ENCODE measurements at places on chromosomes 2 and 18. TPM values are rescaled to one million over a fixed set of nuclear protein-coding genes. Genes with fewer than 3 reads are reported as not detected.

Gene AKAIN1
- not detected for total RNA-seq

- DNase-seq, result no peak
Observed at GRCh38 chr2:3682811-3683210, 20.6 kb upstream of the DCDC2C start.

DNA sequence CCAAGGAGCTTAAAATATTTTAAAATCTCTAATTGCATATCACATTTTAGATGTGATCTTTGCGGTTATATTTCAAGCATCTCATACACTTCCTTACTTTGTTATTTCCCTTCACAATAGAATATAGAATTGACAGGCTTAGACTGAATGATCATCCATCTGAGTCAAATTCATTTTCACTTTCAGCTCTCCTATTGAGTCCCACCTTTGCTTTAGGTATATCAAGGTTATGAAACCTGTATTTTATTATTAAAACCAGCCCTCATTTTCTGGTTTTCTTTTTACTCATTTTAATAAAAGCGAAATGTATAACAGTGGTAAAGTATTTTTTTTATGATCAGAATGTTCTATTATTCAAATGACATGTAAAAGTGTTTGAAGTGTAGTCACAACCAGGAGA, 162.9 kb upstream of the KYNU start:
- no peak for DNase-seq

DNA sequence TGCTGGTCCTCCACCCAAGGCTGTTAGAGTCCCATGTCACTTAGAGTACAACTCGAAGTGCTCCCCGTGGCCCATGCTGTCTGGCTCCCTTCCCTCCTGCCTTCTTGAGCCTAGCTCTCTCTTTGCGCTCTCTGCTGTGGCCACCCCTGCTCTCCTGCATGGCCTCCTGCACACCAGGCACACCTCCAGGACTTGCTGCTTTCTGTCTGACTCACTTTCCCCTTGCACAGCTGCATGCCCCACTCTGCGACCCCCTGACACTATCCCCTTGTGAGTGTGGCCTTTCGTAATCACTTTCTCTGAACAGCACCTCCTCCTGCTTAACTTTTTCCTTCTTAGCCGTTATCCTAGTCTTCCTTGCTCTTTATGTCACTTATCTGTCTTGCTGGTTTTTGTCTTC, 343.6 kb downstream of the TGIF1 start:
- DNase-seq, result no peak

DNA sequence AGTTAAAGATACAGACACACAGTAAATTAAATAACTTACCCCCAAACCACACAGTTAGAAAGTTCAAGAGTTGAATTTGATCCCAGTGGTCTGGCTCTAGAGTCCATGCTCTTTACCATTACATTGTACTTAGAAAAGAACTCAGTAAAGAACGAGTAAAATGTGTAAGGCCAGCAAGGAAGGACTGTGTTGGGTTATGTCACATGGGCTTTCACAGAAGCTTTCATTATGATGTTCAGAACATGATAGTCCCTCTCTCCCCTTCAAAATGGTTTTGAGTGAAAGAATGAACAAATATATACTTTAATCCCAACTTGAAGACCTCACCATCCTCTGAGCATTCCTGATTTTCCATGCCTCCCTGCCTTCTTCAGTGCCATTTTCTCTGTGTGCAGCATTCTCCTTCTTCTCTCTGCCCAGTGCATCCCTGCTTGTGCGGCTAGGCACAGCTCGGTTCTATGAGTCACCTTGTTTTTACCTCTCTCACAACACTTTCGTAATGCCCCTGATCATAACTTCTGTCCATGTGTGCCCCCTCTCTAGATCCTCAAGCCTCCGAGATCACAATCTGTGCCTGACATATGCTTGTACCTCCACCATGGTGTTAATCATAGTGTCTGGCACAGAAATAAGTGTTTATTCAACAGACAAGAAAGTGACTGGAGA, 22.0 kb downstream of the RASGRP3 start:
- DNase-seq, result no peak

GRCh38 chr2:173751245-173751975, 213.8 kb downstream of the SP3 start:
- no peak for DNase-seq

DNA sequence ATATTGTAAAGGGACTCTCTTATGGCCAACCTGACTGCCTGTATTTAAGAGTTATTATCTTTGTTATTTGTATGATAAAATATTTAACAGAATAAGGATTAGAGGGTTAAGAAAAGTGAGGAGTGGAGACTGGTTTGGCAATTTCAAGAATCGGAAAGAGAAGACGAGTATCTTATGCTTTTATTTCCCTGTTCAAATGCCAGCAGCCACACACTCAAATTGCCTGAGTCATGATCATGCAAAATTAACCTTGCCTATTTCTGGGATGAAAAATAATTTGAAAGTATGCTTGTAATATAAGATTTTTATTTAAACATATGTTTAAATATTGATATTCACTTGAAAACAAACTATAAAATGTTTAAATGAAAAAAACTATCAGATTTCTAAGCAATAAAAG, 188.6 kb downstream of the CD226 start:
- DNase-seq, result no peak

- DNase-seq, result no peak
Observed at GRCh38 chr2:212249451-212249850, 289.2 kb downstream of the ERBB4 start.

DNA sequence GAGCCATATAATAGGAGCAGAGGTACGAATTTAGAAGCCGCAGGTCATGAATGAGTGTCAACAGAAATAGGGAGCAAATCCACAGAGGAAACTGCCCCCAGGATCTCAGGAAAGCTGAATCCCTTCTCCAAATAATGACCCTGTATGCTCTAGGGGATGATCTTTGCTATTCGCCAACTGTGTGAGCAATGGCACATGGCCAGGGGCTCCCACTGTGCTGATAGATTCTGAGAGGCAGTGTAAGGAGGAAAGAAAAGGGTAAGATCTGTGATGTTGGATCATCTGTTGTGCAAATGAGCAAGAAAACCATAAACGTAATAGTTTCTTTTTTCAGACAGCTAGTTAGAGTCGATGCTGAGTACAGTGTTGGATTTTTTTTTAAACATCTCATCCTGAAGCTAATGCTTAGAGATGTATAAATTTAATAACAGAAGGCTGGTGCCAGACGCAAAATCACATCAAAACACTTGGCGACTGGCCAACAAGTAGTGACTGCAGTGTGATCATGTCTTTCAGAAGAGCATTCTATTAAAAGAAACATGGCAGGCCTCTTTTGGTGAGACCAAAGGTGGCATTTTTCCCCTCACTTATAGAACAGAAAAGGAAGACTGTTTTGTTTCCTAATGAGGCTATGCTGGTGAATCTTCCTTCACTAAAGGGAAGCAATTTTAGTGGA, 77.4 kb downstream of the ABCA12 start:
- DNase-seq, result no peak

GRCh38 chr2:202042444-202042843, 8.8 kb downstream of the FZD7 start:
- DNase-seq, result no peak
